ENCODE measurements at places on chromosomes 1 and 21. TPM values are rescaled to one million over a fixed set of nuclear protein-coding genes. Genes with fewer than 3 reads are reported as not detected.

The GPR157 gene
- total RNA-seq: 4.6 TPM

The SLC25A34 gene
- total RNA-seq: 1.5 TPM

The OPTC gene
- not detected for total RNA-seq

The BATF3 gene
- total RNA-seq: 100.0 TPM

The RBP7 gene
- total RNA-seq: not detected

The OR6N1 gene
- not detected for total RNA-seq

The TPTE gene
- total RNA-seq: not detected

The SPTA1 gene
- total RNA-seq: not detected

The SLC66A1 gene
- 9.2 TPM for total RNA-seq

The CD34 gene
- total RNA-seq: not detected

The SFPQ gene
- total RNA-seq: 392 TPM

The AGBL4 gene
- total RNA-seq: not detected

The CD164L2 gene
- not detected for total RNA-seq

The PTGER3 gene
- total RNA-seq: 0.62 TPM

The TRPM2 gene
- 9.8 TPM for total RNA-seq

The HES3 gene
- total RNA-seq: not detected

The UCK2 gene
- 110 TPM for total RNA-seq

The NFASC gene
- total RNA-seq: 0.21 TPM

The FCRL6 gene
- total RNA-seq: not detected

The LEFTY1 gene
- total RNA-seq: not detected

The VAV3 gene
- total RNA-seq: 5.5 TPM

The ACTN2 gene
- total RNA-seq: 0.44 TPM

The CGN gene
- 0.28 TPM for total RNA-seq

The LDLRAD1 gene
- not detected for total RNA-seq
